Naive thymus-derived CD8-positive, alpha-beta T cell (primary cell): ENCODE measurements at places on chromosomes 7 and 10. TPM values are rescaled to one million over a fixed set of nuclear protein-coding genes. Genes with fewer than 3 reads are reported as not detected.
A peak's percentile ranks its signal among the peaks of the same experiment; 100 is the strongest.

SPDYE2 gene
- 0.41 TPM for total RNA-seq

- H3K27me3 ChIP-seq = peaks cover 26% of the 10 kb centered on the region
- no peak overlapping the region for H3K27ac ChIP-seq
- no peaks in the 10 kb centered on the region for H3K4me1 ChIP-seq
- H3K36me3 ChIP-seq = peaks cover 2% of the 10 kb centered on the region
Observed at GRCh38 chr7:150826061-150826849, 25.7 kb downstream of the TMEM176A start.

- no peaks in the 10 kb centered on the region for H3K4me1 ChIP-seq
- peaks cover 5% of the 10 kb centered on the region for H3K27me3 ChIP-seq
- DNase-seq = no peak
- H3K4me3 ChIP-seq = no peak overlapping the region
Observed at GRCh38 chr10:25724241-25724640, 209.8 kb upstream of the MYO3A start.

DNA sequence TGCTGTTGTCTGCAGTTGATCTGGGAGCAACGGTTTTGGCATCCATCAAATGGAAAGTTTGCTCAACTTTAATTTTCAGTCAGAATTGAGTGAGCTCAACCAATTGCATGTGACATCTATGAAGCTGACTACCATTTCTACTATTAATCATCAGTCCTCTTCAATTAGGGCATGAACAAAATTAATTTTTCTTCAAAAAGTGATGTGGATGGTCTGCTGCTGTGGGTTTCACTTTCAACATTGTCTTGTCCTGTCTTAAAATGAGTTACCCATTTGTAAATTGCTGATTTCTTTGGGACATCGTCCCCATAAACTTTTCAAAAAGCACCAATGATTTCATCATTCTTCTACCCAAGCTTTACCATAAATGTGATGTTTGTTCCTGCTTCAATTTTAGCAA is 176.7 kb upstream of the LRRN3 start:
- H3K4me1 ChIP-seq = peaks cover 5% of the 10 kb centered on the region
- H3K4me3 ChIP-seq = no peak overlapping the region
- H3K27me3 ChIP-seq = no peaks in the 10 kb centered on the region
- H3K27ac ChIP-seq = no peak overlapping the region
- no peaks in the 10 kb centered on the region for H3K36me3 ChIP-seq

DNA sequence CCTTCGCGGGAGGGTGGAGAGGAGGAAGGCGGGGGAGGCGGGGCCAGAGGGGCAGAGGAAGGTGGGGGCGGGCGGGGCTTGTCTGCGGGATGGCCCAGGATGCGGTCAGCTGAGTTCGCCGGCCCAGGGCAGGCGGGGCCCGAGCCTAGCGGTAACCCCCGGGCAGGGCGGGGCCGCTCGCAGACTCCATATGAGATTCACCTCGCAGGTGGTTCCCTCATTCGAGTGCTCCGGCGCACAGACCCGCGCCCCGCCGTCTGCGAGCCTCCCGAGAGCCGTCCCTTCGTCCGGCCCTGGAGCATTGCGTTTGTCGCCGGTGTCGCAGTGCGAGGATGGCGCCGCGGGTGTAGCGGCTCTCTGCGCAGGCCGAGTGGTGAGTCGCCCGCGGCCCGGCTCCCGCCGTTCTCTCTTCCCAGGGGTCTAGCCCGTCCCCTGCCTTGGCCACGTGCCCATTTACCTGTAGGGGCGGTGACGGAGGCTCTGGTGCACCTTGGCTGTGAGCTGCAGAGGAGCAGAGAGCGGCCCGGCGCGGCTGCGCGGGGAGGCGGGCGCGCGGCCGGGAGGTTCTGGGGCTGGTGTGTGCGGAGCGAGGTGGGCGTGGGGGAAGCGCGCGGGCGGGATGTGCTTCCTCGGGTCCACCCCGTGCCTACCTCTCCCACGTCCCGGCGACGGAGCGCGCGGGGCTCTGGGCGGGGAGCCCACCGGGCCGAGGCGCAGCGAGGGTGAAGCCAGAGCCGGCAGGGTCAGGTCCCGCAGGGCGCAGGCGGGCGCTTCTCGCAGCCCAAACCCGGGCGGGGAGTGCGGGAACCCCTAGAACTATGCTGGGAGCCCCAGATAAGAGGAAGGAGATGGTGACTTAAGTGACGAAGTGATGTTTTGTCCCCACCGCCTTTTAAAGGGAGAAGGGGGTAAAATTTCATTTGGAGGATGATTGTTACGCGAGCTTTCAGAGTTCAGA is at the start of gene UPP1:
Gene UPP1 (plus strand): TSS at position 220 of the 958 bp plus-strand sequence. CDS start 5,519 bp downstream, outside the sequence.
- no peaks in the 10 kb centered on the region for H3K36me3 ChIP-seq
- H3K27me3 ChIP-seq = no peaks in the 10 kb centered on the region
- peak; percentile 86 for DNase-seq

GRCh38 chr7:29765490-29765889 is 40.8 kb upstream of the WIPF3 start:
- H3K27ac ChIP-seq = no peak overlapping the region
- no peaks in the 10 kb centered on the region for H3K36me3 ChIP-seq
- DNase-seq = no peak
